8988T (cell line): ENCODE measurements at places on chromosomes 2 and 18.

- DNase-seq, result no peak
Measured at GRCh38 chr18:51447351-51448342, 250.2 kb upstream of the MEX3C start.

DNA sequence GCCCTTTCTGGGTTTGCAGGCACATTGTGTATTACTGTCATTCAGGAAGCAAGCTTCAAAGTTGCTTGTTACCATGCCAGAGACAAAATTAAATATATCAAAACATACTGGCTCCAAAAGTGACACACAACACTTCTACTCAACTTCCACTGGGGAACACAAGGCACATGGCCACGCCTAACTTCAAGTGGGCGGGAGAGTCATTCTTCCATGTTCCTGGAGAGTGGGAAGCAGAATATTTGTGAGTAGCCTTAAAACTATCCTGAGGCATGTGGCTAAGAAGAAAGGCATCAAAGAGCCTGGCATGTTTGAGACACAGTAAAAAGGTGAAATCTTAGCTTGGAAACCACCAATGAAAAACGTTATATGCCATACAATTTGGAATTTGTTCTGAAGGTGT, 90.5 kb upstream of the TACR1 start:
- no peak for DNase-seq

GRCh38 chr2:241391892-241392665, 36.0 kb downstream of the FARP2 start:
- DNase-seq, result no peak

DNA sequence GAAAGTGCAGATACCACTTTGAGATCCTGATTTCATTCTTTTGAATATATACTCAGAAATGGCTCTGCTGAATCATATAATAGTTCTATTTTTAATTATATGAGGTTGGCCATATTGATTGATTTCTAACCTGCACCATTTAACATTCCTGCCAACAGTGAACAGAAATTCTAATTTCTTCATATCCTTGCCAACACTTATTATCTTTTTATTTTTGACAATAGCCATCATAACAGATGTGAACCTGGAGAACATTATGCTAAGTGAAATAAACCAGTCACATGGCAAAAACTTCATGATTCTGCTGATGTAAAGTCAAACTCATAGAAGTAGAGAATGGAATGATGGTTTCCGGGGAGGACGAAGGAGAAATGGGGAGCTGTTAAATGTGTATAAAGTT, 344.5 kb upstream of the CYRIA start:
- no peak for DNase-seq

GRCh38 chr18:34991152-34991551, 50.1 kb upstream of the MAPRE2 start:
- DNase-seq, result no peak

- DNase-seq, result no peak
Measured at GRCh38 chr18:78769502-78770105, 210.0 kb upstream of the SALL3 start.

GRCh38 chr18:5145168-5145825, 51.8 kb downstream of the AKAIN1 start:
- no peak for DNase-seq

DNA sequence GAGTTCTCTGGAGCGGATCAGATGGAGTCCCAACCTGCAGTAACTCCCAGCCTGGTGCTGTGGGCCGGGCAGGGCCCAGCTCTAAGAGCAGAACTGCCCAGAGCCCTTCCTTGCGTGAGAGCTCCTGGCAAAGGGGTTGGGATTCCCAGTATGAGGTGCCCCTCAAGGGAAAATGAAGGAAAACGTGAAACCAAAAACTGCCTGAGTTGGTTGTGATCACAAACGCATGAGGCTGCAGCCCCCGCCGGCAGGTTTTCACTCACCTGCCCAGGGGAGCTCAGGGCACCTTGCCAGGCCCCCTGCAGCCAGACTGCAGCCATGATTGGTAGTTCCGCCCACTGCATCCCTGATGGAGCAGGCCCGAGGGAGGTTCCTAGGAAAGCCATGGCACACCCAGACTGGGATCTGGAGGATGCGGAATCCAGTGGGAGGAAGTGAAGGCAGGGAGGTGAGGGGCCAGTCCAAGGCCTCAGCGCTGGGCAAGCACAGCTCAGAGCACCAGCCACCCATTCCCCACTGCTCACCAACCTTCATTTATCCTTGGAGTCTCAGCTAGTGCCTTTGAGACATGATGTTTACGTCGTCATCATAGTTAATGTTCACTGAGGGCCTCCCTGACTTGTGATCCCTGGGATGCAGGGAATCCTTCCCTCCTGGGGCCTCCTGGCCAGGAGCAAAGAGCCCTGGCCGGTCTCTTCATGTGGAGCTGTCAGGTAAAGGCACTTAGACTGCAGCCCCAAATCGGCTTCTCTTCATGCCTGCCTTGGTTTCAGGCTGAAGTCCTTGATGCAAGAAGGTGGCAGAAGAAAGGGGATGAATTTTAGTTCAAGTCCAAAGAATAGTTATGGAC, 103.2 kb downstream of the INHBB start:
- DNase-seq, result no peak

DNA sequence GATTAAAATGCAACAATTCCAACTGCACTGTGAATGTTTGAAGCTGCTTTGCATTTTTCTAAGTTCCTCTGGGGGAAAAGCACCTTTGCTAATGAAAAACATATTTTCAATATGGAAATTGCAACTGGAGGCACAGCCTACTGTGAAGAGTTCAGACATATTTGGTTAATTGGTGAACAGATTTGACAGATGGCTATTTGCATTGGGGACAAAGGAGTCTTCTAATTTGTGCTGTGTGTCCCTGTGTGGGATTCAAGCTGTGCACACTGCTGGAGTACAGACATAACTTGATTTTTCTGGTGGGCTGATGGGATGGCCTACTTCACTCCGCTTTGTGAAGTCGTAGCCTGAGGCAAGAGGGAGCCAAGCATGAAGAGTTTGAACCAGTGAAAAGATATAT, 40.7 kb upstream of the ARHGAP25 start:
- no peak for DNase-seq

GRCh38 chr18:45828917-45829811, 3.7 kb downstream of the SIGLEC15 start:
- DNase-seq, result no peak

DNA sequence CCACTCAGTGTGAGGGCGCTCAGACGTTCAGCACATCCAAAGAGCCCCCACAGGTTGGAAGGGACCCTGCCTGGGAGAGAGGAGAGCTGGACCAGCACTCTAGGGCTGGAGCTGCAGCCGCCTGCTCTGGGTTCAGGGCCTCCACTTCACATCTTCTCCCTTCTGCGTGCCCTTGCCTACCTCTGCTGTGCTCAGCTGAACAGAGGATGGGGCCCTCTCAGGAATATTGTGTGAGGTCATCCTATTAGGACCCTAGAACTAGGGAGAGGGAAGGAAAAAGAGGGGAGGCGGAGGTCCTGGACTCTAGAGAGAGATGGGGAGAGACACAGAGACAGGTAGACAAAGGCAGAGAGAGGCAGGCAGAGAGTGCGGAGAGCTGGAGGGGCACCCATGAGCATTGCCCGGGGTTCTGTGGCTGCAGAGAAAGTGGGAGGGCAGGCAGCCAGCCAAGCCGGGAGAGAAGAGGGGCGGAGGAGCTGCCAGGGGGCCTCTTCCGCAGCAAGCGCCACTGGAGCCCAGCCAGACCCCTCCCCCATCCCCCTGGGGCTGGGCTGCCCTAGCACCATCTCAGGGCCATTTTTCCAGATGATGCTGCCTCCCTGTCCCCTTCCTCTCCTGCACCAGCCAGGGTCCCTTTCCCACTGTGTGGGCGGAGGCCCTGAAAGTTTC, 8.3 kb upstream of the TNS1 start:
- DNase-seq, result no peak

GRCh38 chr18:8688216-8688800, 17.0 kb upstream of the MTCL1 start:
- DNase-seq, result no peak

DNA sequence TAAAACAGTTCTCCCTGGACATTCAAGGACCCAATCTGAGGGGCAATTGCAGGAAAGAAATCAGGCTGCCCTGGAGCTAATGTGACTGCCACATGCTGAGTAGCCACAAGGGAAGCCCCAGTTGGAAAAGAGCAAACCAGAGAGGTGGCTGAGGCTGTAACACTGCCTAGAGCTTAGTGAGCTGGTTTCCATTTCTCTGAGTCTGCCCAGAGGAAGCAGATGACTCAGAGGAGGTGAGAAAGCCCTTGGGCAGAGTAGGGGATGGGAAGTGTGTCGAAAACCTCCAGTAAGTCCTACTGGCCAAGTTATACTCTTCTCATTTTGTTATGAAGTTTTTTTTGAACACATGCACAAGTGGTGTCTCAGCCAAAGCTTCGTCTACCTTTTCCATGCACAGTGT, 753.0 kb downstream of the CNTNAP5 start:
- DNase-seq, result no peak

DNA sequence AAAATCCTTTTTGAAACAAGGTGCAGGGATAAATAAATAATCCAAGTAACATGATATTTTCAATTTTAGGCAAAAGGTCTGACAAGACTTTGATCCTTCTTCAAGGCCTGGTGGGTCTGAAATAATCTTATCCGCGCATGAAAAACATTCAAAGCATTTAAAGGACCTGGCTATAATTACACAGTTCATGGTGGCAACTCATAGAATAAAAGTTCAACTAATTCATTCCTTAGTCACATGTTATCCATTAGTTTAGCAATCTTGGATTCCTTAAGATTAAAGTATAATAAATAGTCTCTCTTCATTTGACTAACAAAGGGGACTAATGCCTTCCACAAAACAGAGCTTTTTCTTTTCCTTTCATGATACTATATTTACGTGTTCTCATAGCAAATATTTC, 21.0 kb upstream of the SLC38A11 start:
- no peak for DNase-seq

DNA sequence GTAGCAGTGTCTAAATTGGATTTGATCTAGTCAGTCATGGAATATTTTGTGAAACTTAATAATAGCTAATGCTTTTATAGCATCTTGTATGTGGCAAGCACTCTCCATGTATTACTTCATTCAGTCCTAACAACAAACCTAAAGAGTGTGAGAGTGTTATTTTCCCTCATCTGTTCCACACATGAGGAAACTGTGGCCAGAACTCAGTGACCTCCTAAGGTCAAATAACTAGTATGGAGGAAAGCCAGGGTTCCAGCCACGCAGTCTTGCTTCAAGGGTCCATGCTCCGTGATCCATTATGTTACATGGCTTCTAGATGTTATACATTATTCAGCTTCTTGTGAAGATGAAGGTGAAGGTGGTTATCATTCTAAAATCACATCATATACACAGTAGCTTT, 45.5 kb downstream of the TWSG1 start:
- no peak for DNase-seq

GRCh38 chr2:21972586-21972985, 848.8 kb downstream of the TDRD15 start:
- no peak for DNase-seq

DNA sequence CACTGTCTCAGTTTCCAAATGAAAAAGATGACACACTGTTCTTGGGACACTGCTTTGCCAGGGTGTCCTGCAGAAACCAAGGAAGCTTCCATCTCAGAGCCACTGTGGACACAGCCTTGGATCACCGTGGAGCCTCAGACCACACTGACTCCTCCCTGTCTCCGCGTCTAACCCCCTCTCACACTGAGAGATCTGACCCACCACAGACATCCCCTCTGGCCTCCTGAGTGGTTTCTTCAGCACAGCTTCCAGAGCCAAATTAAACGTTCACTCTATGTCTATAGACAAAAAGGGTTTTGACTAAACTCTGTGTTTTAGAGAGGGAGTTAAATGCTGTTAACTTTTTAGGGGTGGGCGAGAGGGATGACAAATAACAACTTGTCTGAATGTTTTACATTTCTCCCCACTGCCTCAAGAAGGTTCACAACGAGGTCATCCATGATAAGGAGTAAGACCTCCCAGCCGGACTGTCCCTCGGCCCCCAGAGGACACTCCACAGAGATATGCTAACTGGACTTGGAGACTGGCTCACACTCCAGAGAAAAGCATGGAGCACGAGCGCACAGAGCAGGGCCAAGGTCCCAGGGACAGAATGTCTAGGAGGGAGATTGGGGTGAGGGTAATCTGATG, 113.4 kb upstream of the PKDCC start:
- DNase-seq, result no peak

DNA sequence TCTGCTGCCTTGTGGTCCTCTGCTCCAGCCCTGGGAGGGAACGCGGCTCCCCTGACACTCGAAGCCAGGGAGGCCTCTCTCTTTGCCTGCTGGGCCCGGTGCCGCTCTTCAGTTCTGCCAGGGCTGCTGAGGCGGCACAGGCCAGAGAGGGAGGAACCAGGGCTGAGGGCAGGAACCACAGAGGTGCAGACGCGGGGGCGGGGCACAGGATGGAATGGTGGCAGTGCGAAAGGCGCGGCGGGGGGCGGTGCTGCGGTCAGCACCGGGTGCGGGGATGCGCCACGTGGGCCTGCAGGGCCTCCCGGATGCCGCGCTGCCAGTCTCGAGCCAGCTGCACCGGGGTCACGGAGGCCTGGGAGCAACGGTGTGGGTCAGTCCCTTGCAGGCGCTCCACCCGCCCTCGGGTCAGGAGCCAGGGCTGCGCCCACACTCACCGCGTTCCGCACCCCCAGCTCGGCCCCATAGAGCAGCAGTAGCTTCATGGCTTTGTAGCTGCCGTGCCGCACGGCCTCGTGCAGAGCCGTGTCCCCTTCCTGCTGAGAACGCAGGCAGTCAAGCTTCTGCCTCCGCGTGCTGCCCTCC, 4.4 kb downstream of the ANKRD23 start:
- DNase-seq, result no peak
